B cell (primary cell): ENCODE measurements at places on chromosomes 4 and X.

DNA sequence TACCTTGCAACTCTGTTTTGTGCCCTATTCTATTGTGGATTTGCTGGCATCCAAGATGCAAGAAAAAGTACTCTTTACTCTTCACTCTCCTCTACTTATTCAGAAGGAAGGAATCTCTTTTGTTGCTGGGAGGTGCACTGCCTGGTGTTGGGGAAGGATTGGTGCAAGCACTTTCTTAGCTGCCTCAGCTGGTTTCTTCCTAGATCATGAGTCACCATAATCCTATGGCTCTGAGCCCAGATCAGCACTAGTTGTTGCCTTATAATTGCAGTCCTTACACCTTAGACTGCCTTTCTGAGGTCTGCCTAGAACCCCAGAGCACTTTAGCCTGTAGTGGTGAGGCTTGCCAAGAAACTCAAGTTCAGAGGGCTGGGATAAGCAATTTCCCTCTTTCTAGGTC lies 37.0 kb upstream of the CT83 start:
- no peak overlapping the region for H3K27ac ChIP-seq
- no peaks in the 10 kb centered on the region for H3K36me3 ChIP-seq
- H3K4me1 ChIP-seq: no peaks in the 10 kb centered on the region
- H3K4me3 ChIP-seq: no peak overlapping the region

DNA sequence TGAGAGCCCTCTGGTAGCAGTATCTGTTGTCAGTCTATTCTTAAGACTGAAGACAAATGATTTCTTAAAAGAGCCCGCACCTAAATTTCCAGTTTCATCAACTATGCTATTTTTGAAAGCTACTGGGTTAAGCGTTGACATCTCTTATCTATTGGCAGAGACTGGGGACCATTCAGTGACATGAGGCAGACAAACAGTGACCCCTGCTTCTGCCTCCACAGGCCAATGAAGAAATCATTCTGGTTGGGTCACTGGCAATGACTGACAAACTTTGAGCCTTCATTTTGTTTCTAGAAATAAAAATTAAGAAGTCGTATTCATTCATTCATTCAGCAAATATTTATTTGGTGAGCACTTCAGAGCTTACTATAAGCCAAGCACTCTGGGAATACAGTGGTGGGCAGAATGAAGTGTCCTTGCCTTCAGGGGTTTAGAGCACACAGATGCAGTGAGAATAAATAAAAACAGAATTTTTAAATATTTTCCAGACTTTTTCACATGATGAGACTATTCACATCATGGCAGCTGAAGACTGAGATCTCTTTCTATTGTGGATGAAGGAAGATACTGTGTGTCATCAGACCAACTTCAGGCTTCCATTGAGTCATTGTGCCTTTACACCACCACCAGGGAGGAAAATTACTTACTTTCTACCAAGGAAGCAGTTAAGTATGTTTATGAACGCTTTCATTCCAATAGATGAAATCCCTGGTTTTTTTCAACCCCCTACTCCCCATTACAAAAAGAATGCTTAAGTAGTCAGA lies 36.0 kb downstream of the SORBS2 start:
- H3K4me3 ChIP-seq: no peak overlapping the region
- H3K36me3 ChIP-seq: no peaks in the 10 kb centered on the region
- DNase-seq: no peak
- H3K4me1 ChIP-seq: no peaks in the 10 kb centered on the region

DNA sequence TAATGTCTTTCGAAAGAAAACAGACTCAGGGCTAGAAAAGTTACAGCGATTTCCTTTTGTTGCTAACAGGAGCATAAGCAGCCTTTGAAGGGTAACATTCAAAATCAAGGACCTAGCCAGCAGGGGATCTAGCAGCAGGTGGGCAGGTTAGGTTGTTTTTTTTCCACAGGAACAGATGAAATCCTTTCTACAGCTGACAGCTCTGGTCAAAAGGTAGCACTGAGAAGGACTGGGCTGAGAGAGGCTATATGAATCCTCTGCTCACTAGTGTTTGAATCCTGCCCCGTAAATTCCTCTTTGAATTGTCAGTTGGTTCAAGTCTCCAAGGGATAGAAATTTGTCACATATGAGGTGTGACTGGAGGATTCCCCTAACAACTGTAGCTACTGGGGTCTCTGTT lies 188.2 kb downstream of the SH2D1A start:
- H3K27ac ChIP-seq: no peak overlapping the region
- H3K4me3 ChIP-seq: no peak overlapping the region
- no peaks in the 10 kb centered on the region for H3K4me1 ChIP-seq
- no peaks in the 10 kb centered on the region for H3K27me3 ChIP-seq
- DNase-seq: no peak
- no peaks in the 10 kb centered on the region for H3K36me3 ChIP-seq

GRCh38 chr4:2241003-2241402 lies 918 bp downstream of the HAUS3 start:
- peak overlapping the region; percentile 53 for H3K27ac ChIP-seq
- peaks cover 45% of the 10 kb centered on the region for H3K4me1 ChIP-seq
- no peaks in the 10 kb centered on the region for H3K27me3 ChIP-seq
- DNase-seq: peak; percentile 49
- H3K4me3 ChIP-seq: peak overlapping the region; percentile 76

DNA sequence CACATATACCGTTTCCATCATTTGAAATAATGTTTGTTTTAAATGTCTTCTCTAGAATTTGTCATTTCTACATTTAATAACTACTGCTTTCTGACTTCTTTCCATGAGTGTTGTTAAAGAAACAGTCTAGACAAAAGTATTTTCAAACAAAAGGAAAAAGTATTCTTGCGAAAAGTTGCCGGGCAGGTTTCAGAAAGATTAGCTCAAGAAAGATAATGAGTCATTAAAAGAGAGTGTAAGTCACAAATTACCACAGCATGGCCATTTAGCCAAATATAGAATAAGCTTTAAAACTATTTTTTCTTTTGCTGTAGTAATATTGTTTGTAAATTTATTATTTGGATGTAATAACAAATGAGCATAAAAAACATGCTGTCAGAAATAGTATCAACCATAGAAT lies 493.0 kb downstream of the TLL1 start:
- no peaks in the 10 kb centered on the region for H3K36me3 ChIP-seq
- no peaks in the 10 kb centered on the region for H3K27me3 ChIP-seq
- H3K4me1 ChIP-seq: no peaks in the 10 kb centered on the region
- DNase-seq: no peak
- no peak overlapping the region for H3K27ac ChIP-seq

- H3K4me3 ChIP-seq: no peak overlapping the region
- no peak for DNase-seq
- no peaks in the 10 kb centered on the region for H3K27me3 ChIP-seq
Observed at GRCh38 chr4:107996949-107997788, 7.5 kb downstream of the HADH start.

GRCh38 chrX:102712981-102713625 lies 855 bp downstream of the GPRASP2 start:
- H3K27me3 ChIP-seq: no peaks in the 10 kb centered on the region
- no peaks in the 10 kb centered on the region for H3K36me3 ChIP-seq
- no peak overlapping the region for H3K27ac ChIP-seq
- no peaks in the 10 kb centered on the region for H3K4me1 ChIP-seq
- DNase-seq: peak; percentile 13
- peak overlapping the region; percentile 47 for H3K4me3 ChIP-seq

DNA sequence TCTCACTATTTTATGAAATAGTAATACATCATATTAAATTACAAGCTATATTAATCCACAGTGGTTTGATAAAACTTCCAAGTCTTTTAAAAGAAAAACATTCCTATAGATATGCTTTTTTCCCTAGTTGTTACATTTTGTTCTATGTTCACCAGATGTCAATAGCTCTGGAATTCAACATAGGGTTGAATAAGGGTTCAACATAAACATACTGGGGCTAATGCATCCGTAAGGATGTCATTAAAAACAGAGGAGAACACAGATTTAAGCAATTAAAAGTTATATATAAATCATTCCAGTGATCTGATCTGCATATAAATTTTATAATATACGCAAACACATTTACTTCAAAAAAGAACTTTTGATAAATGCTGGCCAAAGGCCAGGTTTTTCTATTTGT lies 32.5 kb downstream of the SULT1B1 start:
- no peak for DNase-seq
- H3K27ac ChIP-seq: no peak overlapping the region
- H3K36me3 ChIP-seq: no peaks in the 10 kb centered on the region

GRCh38 chr4:12126474-12126873 lies 697.8 kb upstream of the HS3ST1 start:
- H3K27me3 ChIP-seq: no peaks in the 10 kb centered on the region
- no peak for DNase-seq
- H3K27ac ChIP-seq: no peak overlapping the region
